Activated naive CD4-positive, alpha-beta T cell treated with anti-CD3 and anti-CD28 coated beads, Interleukin-2, amount 50 U/mL, for 16 hours (primary cell): ENCODE measurements at places on chromosomes 4 and X.

DNA sequence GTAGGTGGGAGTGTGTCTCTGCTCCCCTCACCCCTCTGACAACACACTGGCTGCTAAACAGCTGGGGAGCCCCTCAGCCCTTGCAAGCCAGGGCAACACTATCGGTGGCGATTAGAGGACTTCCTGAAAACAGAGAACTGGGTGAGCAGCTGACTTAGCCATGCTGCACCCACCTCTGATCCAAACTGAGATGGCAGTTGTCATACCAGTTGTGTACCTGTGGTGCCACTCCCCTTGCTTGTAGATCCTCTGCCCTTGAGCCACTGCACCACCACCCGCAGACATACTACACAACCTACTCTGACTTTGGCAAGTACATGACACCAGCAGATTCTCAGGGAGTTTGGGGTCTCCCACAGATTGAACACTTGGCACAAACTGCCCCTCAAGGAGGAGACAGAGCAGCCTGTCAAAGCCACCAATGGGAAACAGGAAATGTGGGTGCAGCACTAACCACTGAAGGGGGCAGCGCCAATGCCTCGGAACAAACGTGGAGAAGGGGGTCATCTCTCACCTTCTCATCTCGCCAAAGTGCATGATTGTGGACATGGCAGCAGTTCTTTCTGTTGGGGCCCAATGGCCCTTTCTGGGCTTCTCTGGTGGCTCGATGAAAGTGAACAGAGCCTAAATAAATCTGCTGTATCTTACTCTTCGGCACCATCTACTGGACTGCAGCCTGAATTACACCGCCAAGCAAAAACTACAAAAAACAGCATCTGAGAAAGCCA lies 119.8 kb downstream of the NEK1 start:
- no peak for DNase-seq

GRCh38 chrX:17415242-17415810 lies 40.3 kb downstream of the NHS start:
- DNase-seq: no peak

DNA sequence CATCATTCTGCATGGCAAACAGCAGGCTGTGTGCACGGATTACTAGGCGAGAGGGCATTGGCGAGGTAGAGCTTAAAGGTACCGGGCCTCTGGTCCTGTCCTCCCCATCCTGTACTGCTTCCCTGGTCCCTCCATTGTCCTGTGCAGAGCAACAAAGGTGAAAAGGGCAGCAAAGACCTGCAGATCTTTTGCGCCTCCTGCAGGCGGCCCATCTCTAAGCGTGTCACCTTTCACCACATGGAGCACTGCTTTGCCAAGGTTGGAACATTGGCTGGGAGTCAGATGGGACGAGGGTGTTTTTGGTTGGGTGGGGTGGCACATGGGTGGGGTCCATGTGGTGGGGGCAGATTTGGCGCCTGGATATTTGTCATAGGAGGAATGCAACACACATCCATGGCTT lies 64.7 kb upstream of the UXT start:
- DNase-seq: no peak

GRCh38 chrX:78383594-78383993 lies 56.2 kb upstream of the CYSLTR1 start:
- DNase-seq: no peak
